HuH-7.5 (cell line): ENCODE measurements at places on chromosomes 4 and X.

- DNase-seq = no peak
These were observed 30.6 kb downstream of the GUCY1B1 start for GRCh38 chr4:155789391-155789790.

- DNase-seq = no peak
These were observed 11.2 kb upstream of the PLAC8 start for GRCh38 chr4:83125738-83126141.

DNA sequence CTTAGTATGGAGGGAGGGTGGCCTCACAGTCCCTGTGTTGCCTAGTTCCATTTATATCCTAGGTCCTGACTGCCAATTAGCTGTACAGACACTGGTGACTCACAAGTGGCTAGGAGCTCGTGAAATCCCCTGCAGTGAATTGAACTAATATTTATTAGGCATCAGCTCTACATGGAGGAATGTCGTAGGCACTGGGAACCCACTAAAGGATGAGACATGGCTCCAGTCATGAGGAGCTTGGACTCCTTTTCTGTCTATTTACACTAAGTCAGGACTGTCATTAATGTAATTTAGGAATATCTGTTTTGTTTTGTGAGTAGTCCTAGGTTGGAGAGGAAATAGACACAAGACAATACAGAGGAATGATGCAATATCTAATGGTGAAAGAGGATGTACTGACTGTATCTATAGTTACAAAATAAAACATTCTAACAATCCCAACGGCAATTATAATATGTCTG, 67.7 kb downstream of the MID1IP1 start:
- DNase-seq = no peak

DNA sequence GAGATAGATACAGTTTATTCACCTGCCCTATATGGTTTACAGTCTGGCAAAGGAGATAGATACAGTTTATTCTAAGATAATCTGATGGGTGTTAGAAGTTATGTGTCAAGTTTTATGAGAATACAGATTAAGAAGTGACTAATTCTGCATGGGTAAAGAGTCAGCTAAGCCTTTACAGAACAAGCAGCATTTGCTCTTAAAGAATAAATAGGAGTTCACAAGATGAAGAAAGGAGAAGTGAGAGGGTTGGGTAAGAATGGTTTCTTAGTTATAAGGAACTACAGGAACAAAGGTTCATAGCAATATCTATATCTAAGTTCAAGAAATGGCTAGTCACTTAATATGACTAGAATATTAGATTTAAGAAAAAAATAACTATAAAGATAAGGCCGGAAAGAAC, 47.6 kb downstream of the THOC2 start:
- no peak for DNase-seq

DNA sequence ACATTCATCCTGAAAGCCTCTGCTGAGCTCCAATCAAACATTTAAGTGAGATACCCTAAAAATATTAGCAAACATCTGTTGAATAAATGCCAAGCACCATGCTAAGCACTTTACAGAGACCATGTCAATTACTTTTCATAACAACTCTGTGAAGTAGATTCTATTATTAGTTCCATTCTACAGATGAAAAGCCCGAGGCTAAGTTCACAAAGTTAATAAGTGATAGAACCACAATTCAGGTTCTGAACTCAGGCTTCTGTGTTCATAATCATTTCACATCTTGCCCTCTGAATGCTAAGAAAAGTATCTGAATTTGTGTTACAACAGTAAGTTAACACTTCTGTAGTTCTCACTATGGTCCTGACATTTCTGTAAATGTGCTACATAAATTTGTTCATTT, 27.4 kb downstream of the SEL1L3 start:
- no peak for DNase-seq
